Omental fat pad (tissue), 4 donors: ENCODE measurements at places on chromosomes 6 and 20. TPM values are rescaled to one million over a fixed set of nuclear protein-coding genes. Genes with fewer than 3 reads are reported as not detected.

DNA sequence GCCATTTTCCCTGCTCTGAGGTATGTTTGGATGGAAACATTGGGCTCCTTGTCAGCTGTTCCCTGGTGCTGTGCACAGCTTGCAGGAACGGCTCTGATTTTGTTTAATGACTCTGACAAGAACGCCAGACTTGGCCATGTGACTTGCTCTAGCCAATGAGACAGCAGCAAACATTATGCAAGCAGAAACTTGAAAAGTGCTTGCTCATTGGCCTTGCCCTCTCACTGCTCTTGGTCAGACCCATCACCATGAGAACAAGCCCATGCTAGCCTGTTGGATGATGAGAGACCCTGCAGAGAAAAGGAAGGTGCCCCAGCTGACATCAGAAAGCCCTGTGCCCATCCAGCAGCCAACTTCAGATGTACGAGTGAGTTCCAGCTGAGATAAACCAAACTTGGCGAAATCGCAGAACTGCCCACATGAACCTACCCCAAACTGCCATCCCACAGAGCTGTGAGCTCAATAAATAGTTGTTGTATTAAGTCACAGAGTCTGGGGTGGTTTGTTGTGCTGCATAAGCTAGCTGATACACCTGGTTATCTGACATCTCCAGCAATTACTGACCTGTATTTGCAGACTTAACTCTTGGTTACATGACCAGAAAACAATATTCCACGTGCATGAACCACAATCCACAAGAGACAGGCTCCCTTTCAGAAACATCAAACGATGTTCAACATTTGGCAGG lies 96.9 kb downstream of the JPH2 start:
- DNase-seq = no peak

GRCh38 chr6:67094431-67094946 lies 1387.5 kb upstream of the EYS start:
- DNase-seq = no peak

DNA sequence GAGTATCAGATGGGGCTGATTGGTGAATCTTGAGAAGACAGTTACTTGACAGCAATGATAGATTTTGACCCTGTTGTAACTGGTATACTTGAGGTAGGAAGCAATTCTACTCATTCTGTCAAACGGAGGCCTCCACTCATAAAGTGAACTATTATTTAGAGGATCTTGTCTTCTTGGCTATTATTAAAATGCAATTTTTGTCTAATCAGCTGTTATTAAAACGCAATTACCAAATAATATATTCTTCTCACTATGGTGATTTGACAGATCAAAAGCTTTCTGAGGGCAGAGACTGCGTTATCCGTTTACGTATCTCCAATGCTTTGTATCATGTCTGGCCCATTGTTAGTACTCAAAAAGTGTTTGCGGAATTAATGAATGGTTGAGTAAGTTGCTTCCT lies 120.7 kb downstream of the MACROD2 start:
- no peak for DNase-seq

DNA sequence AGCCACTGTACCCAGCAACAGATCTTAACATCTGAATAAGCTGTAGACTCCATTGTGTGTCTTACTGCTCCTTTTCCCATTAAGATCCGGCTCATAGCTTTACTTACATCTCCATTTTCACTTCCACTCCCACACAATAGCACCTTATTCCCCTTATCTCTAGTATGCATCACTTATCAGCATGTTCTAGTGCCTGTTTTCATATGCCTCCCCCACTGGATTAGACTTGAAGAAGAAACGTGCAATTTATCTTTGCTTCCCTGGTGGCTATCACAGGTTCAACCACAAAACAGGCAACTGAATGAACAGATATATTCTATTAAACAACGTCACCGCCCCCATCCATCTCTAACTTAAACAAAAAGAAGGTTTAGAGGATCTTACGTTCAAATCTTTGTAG lies 12.1 kb downstream of the SSR1 start:
- DNase-seq = no peak

DNA sequence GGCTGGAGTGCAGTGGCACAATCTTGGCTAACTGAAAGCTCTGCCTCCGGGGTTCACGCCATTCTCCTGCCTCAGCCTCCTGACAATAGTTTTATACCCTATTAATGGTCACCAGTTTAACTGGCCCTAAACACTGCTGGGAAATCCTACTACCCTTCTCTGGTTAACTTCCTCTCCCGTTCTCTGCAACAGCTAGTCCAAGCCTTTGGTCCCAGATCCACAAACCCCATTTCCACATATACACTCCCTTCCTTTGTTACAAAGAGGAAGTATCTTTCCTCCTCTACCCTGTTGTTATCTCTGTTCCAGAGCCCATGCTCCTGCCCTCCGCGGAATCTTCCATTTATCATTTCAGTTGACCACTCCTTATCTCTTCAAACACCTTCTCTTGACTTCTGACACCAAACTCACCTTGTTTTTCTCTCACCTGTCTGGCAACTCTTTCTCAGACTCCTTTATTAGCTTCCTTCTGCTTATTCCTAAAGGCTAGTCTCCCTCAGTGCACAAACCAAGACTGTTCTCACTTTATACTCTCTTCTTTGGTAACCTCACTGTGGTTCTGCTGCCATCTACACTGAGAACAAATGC lies 25.0 kb upstream of the TBC1D22B start:
- no peak for DNase-seq

GRCh38 chr6:92369309-92369708 lies 1050.0 kb downstream of the EPHA7 start:
- DNase-seq = no peak

- no peak for DNase-seq
These were observed 627 bp upstream of the EIF6 start for GRCh38 chr20:35284992-35285805.

- DNase-seq = no peak
These were observed 118.1 kb downstream of the EYA4 start for GRCh38 chr6:133359256-133359655.

- no peak for DNase-seq
These were observed 501.1 kb upstream of the JAG1 start for GRCh38 chr20:11174861-11175260.

Gene MLIP
- total RNA-seq = not detected

Gene VGLL2
- total RNA-seq = not detected

Gene SMIM13
- total RNA-seq = 7.7 TPM

Gene SLC22A1
- total RNA-seq = 0.65 TPM

Gene IDH3B
- 105 TPM for total RNA-seq

Gene OR2H2
- not detected for total RNA-seq

Gene C6orf163
- total RNA-seq = 7.4 TPM
